ENCODE measurements at places on chromosomes 6 and 20.

GRCh38 chr20:60935971-60936370, 316.1 kb upstream of the CDH4 start:
- DNase-seq: no peak

GRCh38 chr6:26067367-26067766, 19.9 kb upstream of the HFE start:
- DNase-seq: no peak

DNA sequence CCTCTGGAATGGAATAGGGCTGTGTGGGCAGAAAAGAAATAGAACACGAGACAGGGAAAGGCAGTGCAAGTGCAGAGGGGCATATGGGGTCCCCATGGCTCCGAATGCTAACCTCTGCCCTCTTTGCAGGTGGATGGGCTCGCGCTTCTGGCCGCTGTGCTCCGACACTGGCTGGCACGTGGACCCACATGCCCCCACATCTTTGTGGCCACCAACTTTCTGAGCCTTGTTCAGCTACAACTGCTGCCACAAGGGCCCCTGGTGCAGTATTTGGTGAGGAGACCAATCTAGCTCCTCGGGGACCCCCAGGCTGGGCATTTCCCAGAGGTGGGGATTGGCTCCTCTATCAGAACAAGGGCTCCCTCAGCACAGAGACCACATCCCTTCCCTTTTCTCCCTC, 1.1 kb upstream of the SAPCD1 start:
- DNase-seq: no peak

DNA sequence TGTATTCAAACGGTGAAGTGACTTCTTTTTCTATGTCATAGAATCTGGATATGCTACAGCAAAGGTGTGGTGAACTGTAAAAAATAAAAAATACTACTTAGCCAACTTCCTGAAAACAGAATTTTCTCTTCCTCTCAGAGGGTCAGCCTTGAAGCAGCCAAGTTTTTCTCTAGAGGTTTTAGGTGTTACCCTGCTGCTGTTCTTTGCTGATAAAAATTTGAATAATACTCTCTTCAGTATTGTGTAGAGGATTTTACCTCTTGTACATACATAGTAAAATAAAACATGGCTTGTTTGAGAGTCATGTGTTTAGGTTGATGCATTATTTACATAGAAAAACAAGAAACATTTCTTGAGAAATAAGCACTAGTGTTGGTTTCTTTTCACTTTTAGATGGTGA, 458.4 kb downstream of the TBC1D32 start:
- DNase-seq: no peak

GRCh38 chr20:43014206-43014605, 175.5 kb downstream of the PTPRT start:
- no peak for DNase-seq

GRCh38 chr20:36786663-36787062, 13.1 kb upstream of the DSN1 start:
- DNase-seq: no peak

GRCh38 chr20:13025181-13025580, 16.4 kb downstream of the SPTLC3 start:
- no peak for DNase-seq
